ENCODE measurements at places on chromosomes 2 and 18.

DNA sequence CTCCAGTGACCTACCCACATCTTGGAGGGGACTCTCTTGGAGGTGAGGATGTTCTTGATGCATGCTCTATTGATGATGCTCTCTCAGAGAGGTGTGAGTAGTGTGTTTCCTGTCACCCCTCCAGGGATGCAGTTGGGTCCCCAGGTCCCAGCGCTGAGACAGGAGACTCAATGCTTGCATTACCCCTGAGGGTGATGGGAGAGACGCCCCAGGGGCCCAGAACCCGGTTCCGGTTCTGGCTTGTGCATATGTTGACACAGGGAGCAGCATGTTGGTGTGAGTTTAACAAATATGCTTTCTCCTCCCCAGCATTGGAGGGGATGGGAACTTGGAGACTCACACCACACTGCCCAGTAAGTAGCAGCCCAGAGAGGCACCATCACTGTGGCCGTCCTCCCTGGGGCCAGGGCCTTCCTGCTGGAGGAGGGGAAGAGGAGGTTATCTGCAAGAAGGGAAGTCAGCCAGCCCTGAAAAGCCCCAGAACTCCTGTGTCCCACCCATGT lies 124.5 kb downstream of the PLB1 start:
- no peak for DNase-seq

DNA sequence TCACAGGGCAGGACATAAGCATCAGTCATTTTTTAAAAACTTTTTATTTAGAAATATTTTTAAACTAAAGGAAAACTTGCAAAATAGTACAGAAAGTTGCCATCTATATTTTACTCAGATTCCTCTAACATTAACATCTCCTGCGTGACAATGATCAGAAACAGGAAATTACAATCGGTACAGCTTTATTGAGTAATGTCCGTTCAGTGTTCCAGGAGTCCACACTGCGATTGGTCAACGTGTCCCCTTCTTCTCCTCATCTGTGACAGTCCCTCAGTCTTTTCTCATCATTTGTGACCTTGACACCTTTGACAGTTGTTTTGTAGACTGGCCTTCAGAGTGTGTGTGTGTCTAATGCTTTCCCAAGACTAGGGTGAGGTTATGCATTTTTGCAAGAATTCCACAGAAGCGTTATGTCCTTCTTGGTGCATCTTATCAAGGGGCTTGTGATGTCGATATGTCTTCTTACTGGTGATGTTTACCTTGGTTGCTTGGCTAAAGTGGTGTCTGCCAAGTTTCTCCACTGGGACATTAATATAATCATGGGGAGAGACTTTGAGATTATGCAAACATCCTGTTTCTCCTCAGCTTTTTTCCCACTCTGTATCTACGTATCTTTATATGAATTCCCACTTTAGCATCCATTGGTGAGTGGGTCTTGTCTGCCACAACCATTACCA lies 21.4 kb upstream of the TMEM177 start:
- DNase-seq = peak; percentile 89

- DNase-seq = peak; percentile 29
Measured at GRCh38 chr2:215594766-215595165, 158.9 kb upstream of the FN1 start.

DNA sequence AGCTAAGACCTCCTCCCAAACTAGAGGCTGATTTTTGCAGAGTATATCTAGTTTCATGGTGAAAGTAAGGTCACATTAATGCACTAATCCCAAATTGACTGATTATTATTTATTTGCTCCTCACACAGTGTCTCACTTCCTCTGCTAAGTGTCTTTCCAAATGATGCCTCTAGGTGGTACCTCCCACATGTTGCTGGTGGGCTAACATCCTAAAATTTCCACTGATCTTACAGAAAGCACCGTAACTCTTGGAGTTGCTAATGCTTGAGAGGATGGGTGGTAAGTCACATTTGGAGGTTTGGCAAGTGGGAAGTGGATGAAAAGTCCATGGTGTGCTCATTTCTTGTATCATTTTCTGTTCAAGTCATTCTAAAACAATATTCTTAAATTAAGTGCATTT lies 428.7 kb upstream of the GYPC start:
- DNase-seq = no peak

GRCh38 chr2:241507430-241508239 lies 749 bp downstream of the STK25 start:
- DNase-seq = peak; percentile 62

- DNase-seq = no peak
Measured at GRCh38 chr2:141856215-141856919, 274.4 kb downstream of the LRP1B start.

- DNase-seq = no peak
Measured at GRCh38 chr2:158776231-158776630, 18.9 kb upstream of the DAPL1 start.

DNA sequence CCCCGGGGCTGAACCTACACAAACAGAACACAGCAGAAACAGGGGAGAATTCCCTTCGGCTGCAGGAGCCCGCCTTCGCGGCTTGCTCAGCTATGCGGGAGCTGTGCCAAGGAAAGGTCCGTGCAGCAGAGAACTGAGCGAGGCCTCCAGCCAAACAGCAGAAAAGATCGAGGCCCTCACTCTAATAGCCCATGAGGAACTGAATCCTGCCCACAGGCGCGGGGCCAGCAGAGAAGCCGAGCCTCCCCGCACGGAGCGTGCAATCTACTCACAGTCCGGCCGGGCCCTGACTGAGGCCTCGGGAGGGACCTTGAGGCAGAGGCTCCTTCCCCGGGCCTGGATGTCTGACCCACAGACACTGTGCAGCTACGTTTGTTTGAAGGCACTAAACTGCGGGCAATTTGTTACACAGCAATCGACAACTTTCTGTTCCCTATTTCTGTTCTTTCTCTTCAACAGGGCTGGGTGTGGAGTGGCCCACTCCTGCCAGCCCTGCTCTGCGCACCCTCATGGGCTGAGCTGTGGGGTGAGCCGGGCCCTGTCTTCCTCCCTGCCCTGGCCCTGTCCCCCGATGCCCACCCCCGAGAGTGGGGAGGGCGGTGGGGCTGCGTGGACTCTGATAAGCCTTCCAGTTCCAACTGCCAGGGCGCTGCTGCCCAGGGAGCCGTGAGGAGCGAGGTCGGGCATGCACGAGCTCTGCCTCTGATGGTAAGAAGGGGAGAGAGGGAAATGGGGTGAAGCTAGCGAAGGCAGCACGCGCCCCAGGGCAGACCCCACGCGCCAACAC lies 13.7 kb downstream of the HES6 start:
- no peak for DNase-seq

DNA sequence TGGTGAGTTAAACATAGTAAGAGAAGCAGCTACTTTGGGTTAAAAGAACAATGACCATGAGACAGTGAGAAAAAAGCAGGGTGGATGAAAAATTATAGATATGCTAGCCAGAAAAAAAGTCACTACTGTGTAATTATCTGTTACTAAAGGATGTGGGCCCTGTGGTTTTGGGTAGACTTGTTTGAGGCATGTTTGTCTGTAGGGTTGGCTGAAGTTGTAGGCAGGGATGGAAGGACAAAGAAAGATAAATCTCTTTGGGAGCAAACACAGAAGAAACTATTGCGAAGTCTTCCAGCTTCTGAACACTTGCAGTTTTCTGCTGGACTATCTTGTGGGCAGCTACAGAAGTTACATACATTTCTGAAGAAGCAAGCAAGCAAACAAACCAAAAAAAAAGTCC lies 28.2 kb downstream of the RND3 start:
- DNase-seq = no peak

DNA sequence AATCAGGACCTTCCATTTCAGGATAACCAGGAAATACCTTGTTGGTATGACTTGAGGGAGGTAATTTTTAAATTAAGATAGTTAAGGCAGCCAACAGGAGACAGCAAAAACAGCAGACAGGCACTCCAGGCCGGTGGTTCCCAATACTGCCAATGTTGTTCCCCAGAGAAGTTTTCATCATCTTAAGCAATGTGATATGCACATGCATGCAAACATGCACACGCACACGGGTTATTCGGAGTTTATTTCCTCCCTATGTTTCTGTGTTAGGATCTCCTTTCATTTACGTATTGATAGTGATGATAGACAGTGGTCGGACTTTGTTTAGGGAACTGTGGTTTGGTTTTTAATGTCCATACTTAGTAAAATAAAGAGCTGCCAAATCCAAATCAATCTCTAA lies 55.3 kb downstream of the STEAP3 start:
- no peak for DNase-seq

DNA sequence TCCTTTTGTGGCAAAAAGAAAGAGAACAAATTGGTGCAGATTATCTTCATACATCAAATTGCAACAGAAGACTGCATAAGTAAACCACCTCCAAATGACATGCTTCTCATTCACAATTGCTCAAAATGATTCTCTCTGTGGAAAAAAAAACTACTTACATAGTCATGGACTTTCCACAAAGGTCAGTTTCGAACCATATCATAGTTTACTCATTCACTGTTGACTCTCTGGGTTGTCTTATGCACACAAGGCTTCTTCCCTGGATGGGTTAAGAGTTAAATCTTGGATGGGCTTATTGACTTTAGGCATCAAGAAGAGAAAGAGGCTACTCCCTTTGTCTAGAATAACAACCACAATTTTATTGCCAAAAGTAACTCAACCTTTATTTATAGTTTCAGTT lies 91.3 kb upstream of the RAB27B start:
- no peak for DNase-seq

DNA sequence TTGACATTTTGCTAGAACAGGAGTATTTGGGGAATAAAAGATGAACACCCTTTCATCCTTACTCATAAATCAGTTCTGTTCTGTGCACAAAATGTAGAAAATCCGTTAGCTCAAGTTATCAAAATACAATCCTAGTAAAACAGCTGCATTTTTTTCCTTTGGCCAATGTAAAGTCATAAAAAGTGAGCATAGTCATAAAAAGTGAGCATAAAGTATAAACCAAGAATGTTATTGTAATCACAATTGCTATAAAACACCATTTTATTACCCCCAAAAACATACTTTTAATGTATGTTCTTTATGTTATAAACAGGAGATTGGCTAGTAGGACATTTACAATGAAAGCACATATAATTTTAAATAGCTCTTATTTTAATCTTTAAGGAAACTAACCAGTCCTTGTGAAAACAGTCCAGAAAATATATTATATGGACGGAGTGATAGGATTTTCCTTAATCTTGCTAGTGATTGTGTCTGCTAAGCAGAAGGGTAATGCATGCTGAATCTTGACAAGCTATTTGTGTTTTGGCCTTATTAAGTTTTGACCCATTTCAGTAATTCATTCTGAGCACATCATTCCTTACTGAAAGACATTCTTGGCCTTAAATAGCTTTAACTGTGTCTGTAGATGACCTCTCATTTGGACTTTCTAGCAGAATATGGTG lies 891.8 kb downstream of the DSC3 start:
- no peak for DNase-seq

- no peak for DNase-seq
Measured at GRCh38 chr18:48313792-48314191, 95.4 kb downstream of the ZBTB7C start.

- no peak for DNase-seq
Measured at GRCh38 chr2:207498427-207498826, 31.3 kb upstream of the CREB1 start.

GRCh38 chr2:101832114-101832513 lies 134.6 kb downstream of the MAP4K4 start:
- DNase-seq = no peak

DNA sequence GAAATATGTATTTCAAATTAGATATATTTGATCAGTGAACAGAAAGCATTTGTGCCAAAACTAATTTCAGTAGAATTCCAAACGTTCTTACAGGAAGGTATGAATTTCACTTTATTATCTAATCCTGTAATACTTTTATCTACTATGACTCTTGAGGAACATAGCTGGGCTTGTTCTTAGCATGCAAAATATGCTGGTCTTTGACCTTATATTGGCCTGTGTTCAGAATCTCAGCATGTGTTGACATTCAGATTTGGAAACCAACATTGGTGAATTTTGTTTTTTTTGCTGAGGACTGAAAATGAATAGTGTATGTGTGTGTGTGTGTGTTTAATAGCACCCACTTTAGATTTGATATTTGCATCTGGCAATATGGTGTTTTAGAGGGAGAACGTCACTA lies 112.2 kb downstream of the MEIS1 start:
- DNase-seq = no peak

DNA sequence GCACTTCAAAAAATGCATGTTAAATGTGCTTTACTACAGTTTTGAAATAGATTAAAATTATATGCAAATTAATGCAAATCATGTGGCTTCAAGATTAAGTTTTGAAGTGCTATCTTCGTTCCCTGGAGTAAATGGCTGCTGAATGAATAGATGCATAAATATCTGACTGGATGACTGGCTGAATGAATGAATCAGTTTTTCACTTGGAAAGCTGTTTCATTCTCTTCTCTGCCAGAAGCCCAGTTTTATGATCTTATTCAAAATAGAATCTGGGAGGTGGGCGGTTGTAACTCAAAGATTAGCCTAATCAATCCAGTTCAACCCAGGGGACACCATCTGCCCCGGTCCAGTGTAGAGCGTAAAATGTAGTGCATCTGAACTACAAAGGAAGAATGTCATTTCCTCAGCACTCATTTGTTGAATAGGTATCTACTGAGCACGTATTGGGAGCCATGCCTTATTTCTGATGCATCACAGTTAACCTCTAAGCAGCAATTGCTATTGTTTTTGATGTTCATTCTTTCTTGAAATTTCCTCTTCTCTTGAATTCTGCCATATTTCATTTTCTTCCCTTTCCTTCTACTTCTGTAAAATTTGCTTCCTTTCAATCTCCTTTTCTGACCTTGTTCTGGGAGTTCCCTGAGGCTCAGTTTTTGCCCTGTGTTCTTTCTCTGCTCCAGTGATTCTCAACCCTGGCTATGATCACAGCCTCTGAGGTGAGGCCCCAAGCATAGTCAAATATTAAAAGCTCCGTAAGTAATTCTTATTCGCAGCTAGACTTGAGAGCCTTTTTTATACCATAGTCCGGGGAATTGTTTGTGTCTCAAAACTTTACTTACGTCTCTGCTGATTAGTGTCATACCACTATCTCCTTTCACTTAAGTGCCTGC lies 282.7 kb downstream of the PARD3B start:
- DNase-seq = no peak

DNA sequence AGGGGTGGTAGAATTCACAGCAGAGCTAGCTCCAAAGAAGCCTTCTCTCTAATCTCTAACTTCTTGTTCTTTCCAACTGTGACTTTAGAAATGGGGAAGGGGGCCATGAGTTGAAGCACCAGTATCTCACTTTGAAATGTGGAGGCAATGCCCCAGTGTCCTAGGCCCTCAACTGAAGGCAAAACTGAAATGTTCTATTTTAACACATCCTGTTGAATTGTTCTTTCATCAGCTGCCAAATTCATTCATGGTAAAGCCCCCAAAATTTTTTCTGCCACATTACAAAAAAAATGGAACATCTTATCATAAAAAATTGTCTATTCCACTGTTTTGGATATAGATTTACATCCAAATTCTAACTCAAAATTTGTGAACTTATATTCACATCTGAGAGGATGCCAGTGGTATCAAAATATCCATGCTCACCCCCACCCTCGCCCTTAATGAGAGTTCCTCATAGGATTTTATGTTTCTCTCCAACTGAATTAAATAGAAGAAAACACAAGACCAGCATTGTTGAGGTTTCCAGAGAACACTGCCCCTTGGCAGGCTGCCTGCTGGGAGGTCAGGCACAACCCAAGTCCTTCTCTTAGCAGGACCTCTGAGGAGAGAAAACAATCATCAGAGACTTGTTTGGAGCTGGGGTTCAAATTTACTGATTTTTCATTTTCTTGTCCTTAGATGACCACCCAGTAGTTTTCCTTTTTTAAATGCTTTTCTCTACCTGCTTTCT lies 147.4 kb upstream of the PGAP1 start:
- peak; percentile 42 for DNase-seq

Data from lung microvascular endothelial cell (primary cell).